B cell (primary cell): ENCODE measurements at places on chromosomes 6 and 20. TPM values are rescaled to one million over a fixed set of nuclear protein-coding genes. Genes with fewer than 3 reads are reported as not detected.

The POM121L2 gene
- not detected in 2 replicates for total RNA-seq

The KCNS1 gene
- not detected in 2 replicates for total RNA-seq

The SALL4 gene
- total RNA-seq, result not detected in 2 replicates

The TUBB2B gene
- total RNA-seq, result not detected in 2 replicates

The ZSCAN16 gene
- 15.4 and 15.8 TPM in 2 replicates for total RNA-seq

The CLDN20 gene
- total RNA-seq, result not detected in 2 replicates

The EMILIN3 gene
- not detected in 2 replicates for total RNA-seq

The GPR6 gene
- total RNA-seq, result not detected in 2 replicates

DNA sequence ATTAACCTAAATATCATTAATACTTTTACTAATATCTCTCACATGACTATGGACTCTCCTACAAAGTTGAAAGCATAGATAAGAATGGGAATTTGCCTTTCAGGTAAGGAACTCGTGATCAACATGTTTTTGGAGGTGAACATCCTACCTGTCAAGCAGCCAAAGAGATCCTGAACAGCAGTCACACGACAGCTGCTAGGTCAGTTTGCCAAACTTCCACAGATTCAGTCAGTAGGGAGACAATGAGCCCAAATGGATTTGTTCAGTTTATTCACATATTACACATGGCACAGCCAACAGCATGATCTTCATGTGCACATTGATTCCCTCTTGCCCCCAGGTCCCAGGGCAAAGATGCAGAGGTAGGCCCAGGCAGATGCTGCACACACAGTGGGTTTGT, 86.1 kb upstream of the LOC128125822 start:
- no peak for DNase-seq
- H3K27me3 ChIP-seq, result no peaks in the 10 kb centered on the region
- no peaks in the 10 kb centered on the region for H3K4me1 ChIP-seq
- no peak overlapping the region for H3K4me3 ChIP-seq
- no peak overlapping the region for H3K27ac ChIP-seq
- H3K36me3 ChIP-seq, result no peaks in the 10 kb centered on the region

- no peak for DNase-seq
- no peak overlapping the region for H3K4me3 ChIP-seq
- H3K36me3 ChIP-seq, result no peaks in the 10 kb centered on the region
- H3K27me3 ChIP-seq, result no peaks in the 10 kb centered on the region
Observed at GRCh38 chr20:11248687-11249638, 575.2 kb upstream of the JAG1 start.

- no peak for DNase-seq
- no peaks in the 10 kb centered on the region for H3K27me3 ChIP-seq
- H3K4me1 ChIP-seq, result peaks cover 22% of the 10 kb centered on the region
- no peak overlapping the region for H3K27ac ChIP-seq
- H3K36me3 ChIP-seq, result no peaks in the 10 kb centered on the region
- no peak overlapping the region for H3K4me3 ChIP-seq
Observed at GRCh38 chr20:62370807-62371587, 3.9 kb upstream of the LAMA5 start.

DNA sequence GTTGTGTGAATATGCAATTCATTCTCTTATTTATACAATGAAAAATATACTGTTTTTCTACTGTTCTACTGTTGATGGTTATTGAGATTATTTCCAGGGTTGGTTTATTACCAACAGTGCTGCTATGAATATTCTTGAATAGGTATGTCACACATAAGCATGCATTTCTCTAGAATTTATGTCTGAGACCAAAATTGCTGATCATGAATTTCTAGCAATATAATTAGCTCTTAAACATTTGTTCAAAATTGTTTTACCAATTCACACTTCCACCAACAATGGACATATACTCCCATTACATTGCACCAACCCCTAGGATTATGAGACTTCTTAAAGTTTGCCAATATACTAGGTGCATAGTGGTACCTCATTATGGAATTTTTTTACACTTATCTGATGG, 164.1 kb upstream of the KCNQ5 start:
- no peaks in the 10 kb centered on the region for H3K4me1 ChIP-seq
- no peaks in the 10 kb centered on the region for H3K36me3 ChIP-seq
- no peak overlapping the region for H3K4me3 ChIP-seq

DNA sequence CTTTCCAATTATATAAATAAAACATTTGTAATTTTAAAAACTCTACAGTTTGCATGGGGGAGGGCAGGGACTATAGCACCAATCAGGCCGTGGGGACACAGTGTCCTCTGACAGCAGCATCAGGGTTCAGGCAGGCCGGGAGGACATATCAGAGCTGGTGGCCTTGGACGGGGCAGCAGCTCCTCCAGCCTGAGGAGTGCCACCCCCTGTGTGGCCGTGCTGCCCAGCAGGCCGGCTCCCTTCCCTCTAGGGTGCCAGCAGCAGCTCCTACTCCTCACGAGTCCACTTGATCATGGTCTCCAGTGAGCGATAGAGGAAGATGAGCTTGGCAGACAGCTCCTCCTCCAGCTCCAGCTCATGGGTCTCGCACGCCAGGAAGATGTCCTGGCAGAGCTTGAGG, 144.0 kb upstream of the PHACTR3 start:
- no peaks in the 10 kb centered on the region for H3K36me3 ChIP-seq
- no peaks in the 10 kb centered on the region for H3K27me3 ChIP-seq
- DNase-seq, result no peak
- H3K4me1 ChIP-seq, result no peaks in the 10 kb centered on the region

DNA sequence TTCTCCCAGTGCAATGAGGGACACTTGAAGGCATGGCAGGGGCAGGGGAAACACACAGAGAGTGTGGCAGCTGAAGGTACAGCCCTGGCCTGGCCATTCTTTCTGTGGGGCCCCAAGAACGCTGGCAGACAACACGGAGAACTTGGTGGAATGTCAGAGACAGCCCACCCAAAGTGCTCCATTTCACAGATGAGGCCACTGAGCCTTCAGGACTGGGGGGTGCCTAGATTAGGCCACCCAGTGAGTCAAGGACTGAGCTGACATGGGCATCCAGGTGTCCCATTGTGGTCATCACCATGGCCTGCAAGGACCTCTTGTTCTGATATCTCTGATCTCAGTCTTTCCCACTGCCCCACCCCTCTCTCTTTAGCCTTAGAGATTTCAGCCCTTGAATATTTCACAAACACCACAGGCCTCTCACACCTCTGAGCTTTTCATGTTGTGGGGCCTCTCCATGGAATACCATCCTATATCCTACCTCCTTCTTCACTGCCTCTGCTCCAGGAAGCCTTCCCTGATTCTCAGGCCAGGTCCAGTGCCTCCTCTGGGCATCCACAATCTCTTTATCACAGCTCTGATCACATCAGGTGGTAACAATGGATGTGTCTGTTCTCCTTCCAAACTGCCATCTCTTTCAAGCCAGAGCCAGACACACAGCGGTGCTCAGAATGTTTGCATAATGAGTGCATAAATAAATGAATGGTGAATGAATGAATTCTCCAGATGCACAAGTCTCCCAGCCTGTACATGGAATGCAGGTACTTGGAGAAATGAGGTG, 2.0 kb upstream of the RSPO4 start:
- no peaks in the 10 kb centered on the region for H3K27me3 ChIP-seq
- H3K4me1 ChIP-seq, result no peaks in the 10 kb centered on the region
- H3K36me3 ChIP-seq, result no peaks in the 10 kb centered on the region
- DNase-seq, result no peak
- no peak overlapping the region for H3K4me3 ChIP-seq

- no peak overlapping the region for H3K4me3 ChIP-seq
- H3K27me3 ChIP-seq, result no peaks in the 10 kb centered on the region
- H3K4me1 ChIP-seq, result no peaks in the 10 kb centered on the region
- no peaks in the 10 kb centered on the region for H3K36me3 ChIP-seq
Observed at GRCh38 chr6:9292975-9293374, 857.6 kb upstream of the SLC35B3 start.

- peaks cover 20% of the 10 kb centered on the region for H3K4me1 ChIP-seq
- peaks cover 22% of the 10 kb centered on the region for H3K36me3 ChIP-seq
- H3K27me3 ChIP-seq, result no peaks in the 10 kb centered on the region
- H3K4me3 ChIP-seq, result peak overlapping the region; percentile 73
- no peak for DNase-seq
Observed at GRCh38 chr6:12013307-12013719, 1.2 kb downstream of the HIVEP1 start.

GRCh38 chr20:56974499-56975250, 291.8 kb downstream of the BMP7 start:
- no peak for DNase-seq
- H3K4me3 ChIP-seq, result no peak overlapping the region
- peaks cover 7% of the 10 kb centered on the region for H3K27me3 ChIP-seq
- no peaks in the 10 kb centered on the region for H3K4me1 ChIP-seq
- H3K27ac ChIP-seq, result no peak overlapping the region

GRCh38 chr20:62186887-62187866, 4.3 kb downstream of the MTG2 start:
- no peak overlapping the region for H3K27ac ChIP-seq
- H3K27me3 ChIP-seq, result no peaks in the 10 kb centered on the region
- no peak for DNase-seq

- no peak overlapping the region for H3K4me3 ChIP-seq
- peak; percentile 55 for DNase-seq
- no peak overlapping the region for H3K27ac ChIP-seq
Observed at GRCh38 chr20:13546497-13547131, 92.1 kb downstream of the TASP1 start.

DNA sequence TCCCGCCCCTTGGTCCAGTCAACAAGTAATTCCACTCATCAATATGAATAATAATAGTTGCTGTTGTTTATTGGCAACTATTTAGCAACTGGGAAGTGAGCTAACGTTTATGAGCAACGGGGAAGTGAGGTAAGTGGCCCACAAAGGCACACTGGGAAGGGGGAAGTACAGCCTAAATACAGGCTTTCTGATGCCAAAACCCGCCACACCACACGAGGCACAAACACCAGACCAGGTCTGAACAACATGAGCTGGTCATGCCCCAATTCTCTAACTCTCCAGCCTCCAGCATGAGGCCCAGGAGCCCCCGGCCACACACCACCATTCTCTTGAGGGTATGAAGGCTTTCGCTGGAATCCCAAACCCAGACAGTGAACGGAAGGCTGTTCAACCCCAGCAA, 50.8 kb downstream of the PREX1 start:
- H3K4me3 ChIP-seq, result no peak overlapping the region
- H3K4me1 ChIP-seq, result peaks cover 82% of the 10 kb centered on the region
- peak; percentile 66 for DNase-seq
- H3K27ac ChIP-seq, result peak overlapping the region; percentile 36

DNA sequence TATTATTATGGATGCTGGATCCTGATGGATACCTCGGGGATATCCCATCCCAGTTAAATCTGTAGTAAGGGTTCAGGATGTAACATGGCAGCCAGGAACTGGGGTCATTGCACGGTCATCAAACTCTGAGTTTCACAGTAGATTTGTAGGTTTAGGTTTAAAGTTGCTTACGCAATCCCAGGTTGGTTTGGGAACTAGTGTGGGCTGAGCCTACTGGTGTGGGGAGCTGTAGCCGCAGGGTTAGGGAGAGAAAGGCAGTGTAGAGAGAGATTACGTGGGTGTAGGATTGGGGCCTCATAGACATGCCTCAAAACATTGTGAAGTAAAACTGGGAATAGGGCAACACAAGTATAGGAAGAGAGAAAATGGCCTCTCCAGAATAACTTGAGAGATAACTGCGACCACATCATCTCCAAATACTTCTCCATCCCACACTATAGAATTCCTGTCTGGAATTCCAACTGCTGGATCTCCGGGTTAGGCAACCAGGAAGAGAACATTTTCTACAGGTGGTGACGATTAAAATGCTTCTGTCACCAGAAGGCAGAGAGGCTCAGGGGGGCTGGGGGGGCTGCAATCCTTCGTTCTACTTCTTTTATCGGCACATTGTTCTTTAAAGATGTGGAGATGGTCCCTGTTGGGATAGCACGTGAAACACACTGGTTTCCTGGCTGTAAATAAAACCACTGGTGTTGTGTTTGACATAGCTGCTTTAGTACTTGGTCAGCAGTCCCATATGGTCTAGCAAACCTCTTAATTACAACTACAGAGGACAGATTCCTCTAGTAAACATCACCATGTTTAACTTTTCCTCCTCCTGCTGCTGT, 44.9 kb upstream of the TMEM170B start:
- H3K4me3 ChIP-seq, result no peak overlapping the region
- no peaks in the 10 kb centered on the region for H3K36me3 ChIP-seq
- peak overlapping the region; percentile 57 for H3K27ac ChIP-seq

DNA sequence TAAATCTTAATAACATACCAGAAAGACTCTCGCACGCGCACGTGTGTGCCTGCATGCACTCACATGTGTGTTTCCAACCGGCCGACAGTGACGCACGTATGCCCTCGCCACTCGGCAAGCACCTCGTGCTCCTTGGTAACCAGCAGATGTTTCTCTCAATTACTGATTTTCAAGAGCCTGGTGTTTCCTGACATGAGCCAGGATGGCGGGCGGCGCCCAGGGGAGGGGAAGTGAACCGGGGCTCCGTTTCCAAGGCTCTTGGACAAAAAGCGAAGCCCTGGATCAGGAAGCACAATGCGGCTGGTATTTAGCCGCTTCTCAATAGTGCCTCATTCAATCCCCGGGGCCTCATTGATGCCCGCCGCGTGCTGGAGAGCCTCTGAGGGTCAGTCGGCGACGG, 37.7 kb downstream of the PMEPA1 start:
- H3K4me3 ChIP-seq, result no peak overlapping the region
- H3K4me1 ChIP-seq, result peaks cover 64% of the 10 kb centered on the region
- peaks cover 16% of the 10 kb centered on the region for H3K36me3 ChIP-seq
- peak overlapping the region; percentile 52 for H3K27ac ChIP-seq

DNA sequence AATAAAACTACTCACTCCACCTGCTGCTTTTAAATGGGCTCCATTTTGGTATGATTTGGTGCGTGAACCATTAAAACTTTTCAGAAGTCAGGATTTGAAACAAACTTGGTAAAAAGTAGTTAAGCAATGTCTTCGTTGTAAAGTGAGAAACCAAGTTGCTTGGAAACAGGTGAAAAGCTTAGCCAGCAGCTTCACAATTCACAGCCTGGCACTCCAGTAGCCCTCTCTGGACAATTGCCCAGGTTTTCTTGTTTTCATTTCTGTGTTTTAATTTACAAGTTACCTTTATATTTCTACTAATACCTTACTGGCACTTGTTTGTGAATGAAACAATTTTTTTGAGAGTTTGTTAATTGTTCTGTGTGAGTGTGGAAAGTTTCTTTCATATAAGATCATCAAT, 12.8 kb downstream of the NT5E start:
- H3K4me1 ChIP-seq, result peaks cover 46% of the 10 kb centered on the region
- H3K36me3 ChIP-seq, result no peaks in the 10 kb centered on the region
- DNase-seq, result no peak
- no peak overlapping the region for H3K4me3 ChIP-seq

DNA sequence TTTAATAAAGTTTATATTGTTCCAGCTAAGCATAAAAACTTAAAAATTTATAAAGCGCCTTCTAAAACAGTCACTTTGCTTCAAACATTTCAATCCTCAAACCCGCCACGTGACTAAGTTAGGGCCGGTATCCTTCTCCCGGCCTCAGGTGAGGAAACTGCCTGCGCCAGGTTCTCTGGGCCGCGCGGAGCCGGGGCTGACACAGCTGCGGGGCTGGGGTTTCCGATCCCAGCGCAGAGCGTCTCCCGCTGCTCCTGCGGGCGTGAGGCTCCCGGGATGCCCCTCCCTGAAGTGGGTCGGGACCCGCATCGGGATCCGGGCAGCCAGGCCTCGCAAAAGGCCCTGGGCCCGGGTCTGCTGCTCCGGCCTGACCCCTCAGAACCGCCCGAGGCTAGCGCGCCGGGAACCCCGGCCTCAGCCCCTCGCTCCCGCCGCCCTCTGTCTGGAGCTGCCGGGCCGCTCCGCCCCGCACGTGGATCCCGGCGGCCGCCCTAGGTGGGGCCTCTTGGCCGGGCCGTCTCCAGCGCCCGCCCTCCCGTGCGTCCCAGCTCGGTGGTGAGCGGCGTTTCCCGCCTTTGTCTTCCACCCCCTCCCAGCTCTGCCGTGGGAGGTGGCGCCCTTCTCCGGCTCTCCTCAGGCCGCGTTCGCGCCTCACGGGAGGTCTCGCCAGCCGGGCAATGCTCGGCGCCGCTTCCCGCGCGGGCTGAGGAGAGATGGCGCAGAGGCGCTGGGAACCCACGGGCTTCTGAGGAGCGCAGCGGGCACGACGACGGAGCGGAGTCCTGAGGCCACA, 267.9 kb downstream of the DLL1 start:
- no peak overlapping the region for H3K4me3 ChIP-seq
- peaks cover 3% of the 10 kb centered on the region for H3K27me3 ChIP-seq
- peak; percentile 29 for DNase-seq
